SW 1271 (cell line): ENCODE measurements at places on chromosomes 3 and 15.
A peak's percentile ranks its signal among the peaks of the same experiment; 100 is the strongest.

DNA sequence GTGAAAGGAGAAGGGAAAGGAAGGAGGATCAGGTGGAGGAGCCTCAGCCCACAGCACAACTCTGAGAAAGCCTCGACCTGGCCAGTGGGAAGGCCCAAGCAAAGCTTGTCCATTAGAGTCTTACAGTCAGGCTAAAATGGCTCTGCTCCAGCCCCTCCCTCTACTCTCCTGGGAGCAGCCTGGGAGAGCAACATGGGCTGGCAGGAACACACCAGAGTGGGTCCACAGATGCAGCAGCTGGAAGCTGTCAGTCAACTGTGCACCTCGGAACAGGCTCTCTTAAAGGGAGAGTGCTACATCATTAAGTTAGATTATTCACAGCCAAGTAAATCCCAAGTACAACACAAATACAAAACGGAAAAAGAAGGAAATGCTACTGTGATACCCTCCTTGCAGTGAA, 98.0 kb upstream of the LIMD1 start:
- DNase-seq: no peak

DNA sequence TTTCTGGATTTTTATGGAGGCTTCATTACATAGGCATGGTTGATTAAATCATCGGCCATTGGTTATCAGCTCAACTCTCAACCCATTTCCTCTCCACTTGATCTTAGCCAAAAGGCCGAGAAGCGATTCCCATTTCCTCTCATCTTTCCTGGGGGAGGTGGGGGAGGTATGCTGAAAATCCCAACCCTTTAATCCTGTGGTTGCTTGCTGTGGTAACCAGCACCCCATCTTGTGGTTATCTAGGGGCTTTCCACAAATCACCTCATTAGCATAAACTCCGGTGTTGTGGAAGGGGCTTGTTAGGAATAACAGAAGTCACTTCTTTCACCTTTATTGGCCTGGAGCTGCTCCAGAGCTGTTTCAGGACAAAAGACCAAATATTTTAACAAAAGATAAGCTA, 20.9 kb downstream of the PDE8A start:
- DNase-seq: no peak

DNA sequence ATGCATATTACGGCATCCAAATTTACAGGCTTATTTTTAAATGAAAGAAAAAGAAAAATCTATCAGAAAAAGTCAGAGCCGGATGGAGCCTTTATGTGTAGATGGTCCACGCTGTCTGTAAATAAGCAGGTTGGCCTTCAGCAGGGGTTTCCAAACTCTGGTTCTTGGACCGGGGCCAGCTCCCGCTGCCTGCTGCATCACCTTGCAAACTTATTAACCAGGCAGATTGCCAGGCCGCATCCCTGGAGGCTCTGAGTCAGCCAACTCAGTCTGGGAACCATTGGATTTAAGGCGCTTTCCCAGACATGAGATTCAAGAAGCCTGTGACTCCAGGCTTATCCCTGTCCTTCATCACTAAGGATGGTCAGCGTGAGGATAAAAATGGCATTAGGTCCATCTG, 212.4 kb downstream of the OPA1 start:
- DNase-seq: peak; percentile 8

- no peak for DNase-seq
These were observed 191.4 kb upstream of the BCL6 start for GRCh38 chr3:187936676-187937075.
